ENCODE measurements at places on chromosomes 1 and 21. TPM values are rescaled to one million over a fixed set of nuclear protein-coding genes. Genes with fewer than 3 reads are reported as not detected.

Gene G0S2
- total RNA-seq, result 14.8 TPM

Gene IFFO2
- 6.3 TPM for total RNA-seq

Gene RHCE
- 1.1 TPM for total RNA-seq

Gene AMPD1
- not detected for total RNA-seq

Gene MFAP2
- total RNA-seq, result 38.1 TPM

Gene DPT
- 1.6 TPM for total RNA-seq

Gene COL11A1
- total RNA-seq, result 0.18 TPM

Gene B3GALT2
- 0.49 TPM for total RNA-seq

Gene PRRX1
- 46.5 TPM for total RNA-seq

Gene CHI3L1
- total RNA-seq, result 23.8 TPM

Gene KRTAP10-3
- total RNA-seq, result not detected

Gene SPRR2F
- not detected for total RNA-seq

Gene SLC6A17
- total RNA-seq, result under 0.01 TPM

Gene DNASE2B
- total RNA-seq, result not detected

Gene LINGO4
- total RNA-seq, result not detected

Gene MYOG
- total RNA-seq, result not detected

Gene CD244
- 0.65 TPM for total RNA-seq

Gene DISP3
- total RNA-seq, result not detected

Gene CTXND2
- not detected for total RNA-seq

Gene TMPRSS15
- not detected for total RNA-seq

Gene GPR161
- total RNA-seq, result 10.5 TPM

Gene HHIPL2
- 1.1 TPM for total RNA-seq

Gene NR1I3
- not detected for total RNA-seq

Gene S100A6
- 910 TPM for total RNA-seq

Gene NMNAT1
- total RNA-seq, result 14.3 TPM

Gene UMODL1
- not detected for total RNA-seq

Measured in cardiac atrium fibroblast (primary cell).